ENCODE measurements at places on chromosomes 2 and 18.

- no peak for DNase-seq
These were observed 119.2 kb downstream of the ANKRD44 start for GRCh38 chr2:197191177-197191939.

- DNase-seq: no peak
These were observed 96.2 kb downstream of the GLI2 start for GRCh38 chr2:120831891-120832290.

DNA sequence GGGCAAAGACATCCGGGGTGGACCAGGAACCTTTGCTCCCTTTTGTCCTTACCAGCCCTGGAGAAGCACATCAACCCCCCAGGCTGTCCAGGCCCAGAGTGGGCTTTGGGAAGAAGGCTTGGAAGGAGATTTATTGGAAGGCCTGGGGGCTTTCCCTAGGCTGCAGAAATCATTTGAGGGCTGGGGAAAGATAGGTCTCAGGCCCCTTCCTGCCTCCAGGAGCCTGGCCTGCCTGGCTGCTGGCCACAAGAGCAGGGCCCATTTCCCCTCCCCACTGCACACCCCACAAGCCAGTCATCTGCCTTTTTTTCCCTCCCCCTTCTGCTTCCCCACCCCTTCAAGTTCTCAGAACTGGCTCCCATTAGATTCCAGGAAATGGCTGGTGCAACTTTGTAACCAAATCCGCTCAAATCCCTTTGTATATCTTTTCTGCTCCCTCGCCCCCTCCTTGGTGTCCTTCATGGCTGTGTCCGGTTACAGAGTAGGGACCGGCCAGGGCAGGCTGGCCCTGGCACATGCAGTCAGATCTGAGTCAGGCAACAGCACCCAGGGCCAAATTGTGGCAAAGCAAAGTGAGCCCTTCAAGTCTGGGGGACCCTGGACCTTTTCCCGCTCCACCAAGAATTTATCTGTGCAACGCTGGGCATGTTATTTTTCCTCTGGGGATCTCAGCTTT, 20.8 kb upstream of the TNP1 start:
- no peak for DNase-seq

DNA sequence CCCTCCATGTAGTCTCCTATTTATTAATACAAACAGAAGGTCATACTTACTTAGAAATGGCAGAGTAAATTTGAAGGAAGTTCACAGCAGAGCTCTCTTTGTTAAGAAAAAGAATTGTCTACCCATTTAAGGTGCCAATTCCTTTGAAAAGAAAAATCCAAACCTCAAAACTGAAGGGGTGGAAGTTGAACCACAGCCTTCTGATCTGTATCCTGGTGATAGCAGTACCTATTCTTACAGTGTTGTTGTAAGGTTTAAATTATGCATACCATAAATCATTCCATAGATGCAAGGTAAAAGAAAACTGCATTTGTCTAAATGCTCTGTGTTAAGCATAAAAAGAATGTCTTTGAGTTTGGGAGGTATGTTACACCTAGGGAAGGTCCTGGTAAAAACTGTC, 47.6 kb downstream of the COBLL1 start:
- no peak for DNase-seq

DNA sequence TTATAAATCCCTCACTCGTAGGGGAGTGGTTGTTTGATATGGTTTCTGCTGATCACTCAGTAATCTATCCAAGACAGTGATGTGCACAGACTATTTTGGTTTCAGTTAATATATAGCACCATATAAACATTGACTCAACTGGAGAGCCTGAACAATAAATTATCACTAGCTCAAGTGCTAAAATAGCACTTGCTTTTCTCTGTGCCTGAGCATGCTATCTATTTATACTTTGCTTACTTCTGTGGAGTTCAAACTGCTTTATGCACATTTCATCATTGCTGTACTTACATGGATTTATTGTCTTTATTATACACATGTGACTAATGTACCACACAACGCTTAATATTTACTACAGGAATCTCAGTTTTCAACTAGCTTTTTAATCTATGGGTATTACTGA, 133.6 kb downstream of the BCL2 start:
- no peak for DNase-seq

GRCh38 chr2:240985881-240986786, 12.3 kb upstream of the SNED1 start:
- DNase-seq: no peak

DNA sequence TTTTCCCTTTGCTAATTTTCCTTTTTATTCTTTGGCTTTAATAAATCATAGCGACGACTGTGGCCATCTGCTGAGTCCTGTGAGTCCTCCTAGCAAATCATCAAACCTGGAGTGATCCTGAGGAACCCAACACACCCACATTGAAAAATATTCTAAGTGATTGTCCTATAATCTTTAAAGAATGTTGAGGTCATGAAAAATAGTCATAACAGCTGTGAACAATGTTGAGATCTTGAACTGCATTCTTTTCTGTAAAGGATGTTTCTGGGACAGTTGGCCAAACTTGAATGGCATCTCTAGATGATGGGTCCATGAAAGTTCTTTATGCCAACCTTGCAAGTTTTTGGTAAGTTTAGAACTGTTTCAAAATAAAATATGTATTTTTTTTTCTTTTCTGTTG, 53.2 kb upstream of the ADAM23 start:
- DNase-seq: no peak

DNA sequence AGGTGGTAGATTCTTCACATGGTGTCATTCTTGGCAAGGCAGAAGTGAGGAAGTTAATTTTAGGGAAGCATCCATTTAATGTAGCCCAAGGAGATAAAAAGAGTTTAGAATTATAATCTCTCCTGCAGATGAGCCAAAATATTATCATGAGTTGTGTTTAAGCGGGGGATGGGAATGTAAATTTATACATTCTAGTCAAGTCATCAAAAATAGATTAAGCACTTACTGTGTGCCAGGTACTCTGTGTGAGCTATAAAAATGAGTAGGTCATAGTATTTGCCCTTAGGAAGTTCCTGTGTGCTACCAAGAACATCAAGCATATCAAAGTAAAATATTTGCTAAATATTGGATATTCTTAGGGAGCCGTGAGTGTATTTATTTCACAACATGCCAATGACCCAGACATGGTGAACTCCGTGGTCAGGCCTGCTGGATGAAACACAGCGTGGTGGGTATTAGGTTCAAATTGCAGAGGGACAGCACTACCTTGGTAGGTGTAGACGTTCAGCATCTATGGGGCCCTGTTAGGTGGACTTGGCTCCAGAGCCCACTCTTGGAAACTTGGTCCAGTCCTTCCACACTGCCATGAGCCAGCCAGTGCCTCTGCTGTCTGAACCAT, 37.4 kb downstream of the MEIS1 start:
- DNase-seq: no peak

DNA sequence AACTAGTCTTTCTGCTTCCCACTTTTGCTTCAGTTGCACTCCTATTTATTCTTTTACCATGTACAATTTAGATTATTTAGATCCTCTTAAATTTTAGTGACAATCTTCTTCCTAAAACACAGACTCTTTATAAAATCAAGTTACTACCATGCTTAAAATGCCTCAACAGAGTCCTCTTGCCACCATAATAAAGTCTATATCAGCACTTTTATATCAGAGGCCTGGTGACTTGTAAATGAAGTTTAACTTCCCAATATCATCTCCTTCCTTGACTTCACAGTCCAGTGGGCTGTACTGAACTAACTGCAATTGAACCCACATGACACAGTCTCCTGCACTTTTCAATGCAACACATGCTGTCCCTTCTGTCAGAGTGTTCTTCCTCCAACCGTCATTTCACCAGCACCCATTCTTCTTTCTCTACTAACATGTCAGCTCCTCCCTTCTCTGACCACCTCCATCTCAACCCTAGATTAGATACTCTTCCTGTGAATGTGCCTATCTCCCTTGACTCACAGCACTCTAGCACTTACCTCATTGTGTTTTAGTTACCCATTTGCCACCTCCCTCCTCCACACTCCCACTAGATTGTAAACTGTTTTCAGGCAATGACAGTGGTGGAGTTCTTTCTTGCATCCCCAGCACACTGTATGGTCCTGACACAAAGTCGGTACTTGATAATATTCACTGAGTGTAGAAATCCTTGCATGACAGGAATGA, 414.9 kb downstream of the SATB2 start:
- DNase-seq: no peak

DNA sequence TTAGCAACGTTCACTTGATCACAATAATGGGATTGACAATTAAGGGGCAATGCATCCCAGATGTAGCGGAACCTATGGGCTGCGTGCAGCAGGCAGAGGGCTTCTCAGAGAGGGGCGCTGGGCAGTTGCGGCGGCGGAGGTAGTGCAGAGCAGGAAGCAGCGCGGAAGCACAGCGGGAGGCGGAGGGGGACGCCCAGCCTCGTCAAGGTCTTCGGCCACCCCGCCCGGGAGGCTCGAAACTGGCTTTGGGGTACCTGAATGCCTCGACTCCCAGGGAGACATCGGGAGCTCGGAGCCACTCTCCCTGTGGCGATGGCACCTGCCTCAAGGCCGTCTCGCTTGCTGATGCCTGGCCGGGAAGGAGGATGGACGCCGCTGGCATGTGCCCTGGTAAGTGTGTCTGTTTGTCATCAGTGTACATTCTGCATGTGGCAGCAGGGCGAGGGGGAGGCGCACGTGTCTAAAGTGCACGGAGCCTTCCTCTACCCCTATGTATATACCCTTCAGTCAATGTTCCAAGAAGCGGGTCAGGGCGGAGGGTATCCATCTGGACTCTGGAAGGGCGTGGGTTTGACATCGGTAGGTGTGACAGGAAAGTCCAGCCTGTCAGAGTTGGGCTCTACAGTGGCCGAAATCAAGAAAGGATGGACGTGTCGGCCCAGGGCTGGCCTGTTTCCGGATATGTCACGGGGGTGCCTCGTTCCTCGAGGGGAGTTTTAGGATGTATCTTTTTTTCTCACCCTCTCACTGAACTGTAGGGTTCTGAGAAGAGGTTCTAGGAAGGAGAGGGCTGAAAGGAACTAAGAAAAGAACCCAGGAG, 7.5 kb upstream of the SP9 start:
- DNase-seq: no peak
